ENCODE measurements at places on chromosomes 13 and 19. TPM values are rescaled to one million over a fixed set of nuclear protein-coding genes. Genes with fewer than 3 reads are reported as not detected.

Gene DHDH
- 0.27 TPM for total RNA-seq

DNA sequence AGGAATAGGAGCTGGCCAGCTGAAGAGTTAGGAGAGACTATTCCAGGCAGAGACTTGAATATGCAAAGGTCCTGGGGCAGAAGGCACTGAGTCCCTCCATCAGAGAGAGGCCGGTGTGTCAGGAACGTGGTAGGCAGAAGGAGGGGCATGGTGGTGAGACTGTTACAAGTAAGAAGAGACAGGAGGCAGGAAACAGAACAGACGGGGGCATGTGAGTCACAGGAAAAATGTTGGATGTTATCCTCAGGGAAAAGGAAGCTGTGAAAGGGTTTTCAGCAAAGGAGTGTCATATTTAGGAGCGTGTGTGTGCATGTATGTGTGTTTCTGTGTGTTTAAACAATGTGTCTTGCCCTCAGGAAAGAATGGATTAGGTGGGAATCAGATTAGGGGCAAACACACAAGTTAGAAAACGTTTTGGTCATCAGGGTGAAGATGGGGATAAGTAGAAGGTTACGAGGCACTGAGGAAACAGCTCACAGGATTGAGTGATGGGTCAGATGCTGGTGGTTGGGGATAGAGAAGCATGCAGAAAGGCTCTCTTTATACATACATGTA, 1.1 kb downstream of the EDDM13 start:
- DNase-seq, result peak; percentile 43

GRCh38 chr19:10112037-10112761, 706 bp downstream of the P2RY11 start:
- DNase-seq, result no peak

Gene KIRREL2
- 0.19 TPM for total RNA-seq

DNA sequence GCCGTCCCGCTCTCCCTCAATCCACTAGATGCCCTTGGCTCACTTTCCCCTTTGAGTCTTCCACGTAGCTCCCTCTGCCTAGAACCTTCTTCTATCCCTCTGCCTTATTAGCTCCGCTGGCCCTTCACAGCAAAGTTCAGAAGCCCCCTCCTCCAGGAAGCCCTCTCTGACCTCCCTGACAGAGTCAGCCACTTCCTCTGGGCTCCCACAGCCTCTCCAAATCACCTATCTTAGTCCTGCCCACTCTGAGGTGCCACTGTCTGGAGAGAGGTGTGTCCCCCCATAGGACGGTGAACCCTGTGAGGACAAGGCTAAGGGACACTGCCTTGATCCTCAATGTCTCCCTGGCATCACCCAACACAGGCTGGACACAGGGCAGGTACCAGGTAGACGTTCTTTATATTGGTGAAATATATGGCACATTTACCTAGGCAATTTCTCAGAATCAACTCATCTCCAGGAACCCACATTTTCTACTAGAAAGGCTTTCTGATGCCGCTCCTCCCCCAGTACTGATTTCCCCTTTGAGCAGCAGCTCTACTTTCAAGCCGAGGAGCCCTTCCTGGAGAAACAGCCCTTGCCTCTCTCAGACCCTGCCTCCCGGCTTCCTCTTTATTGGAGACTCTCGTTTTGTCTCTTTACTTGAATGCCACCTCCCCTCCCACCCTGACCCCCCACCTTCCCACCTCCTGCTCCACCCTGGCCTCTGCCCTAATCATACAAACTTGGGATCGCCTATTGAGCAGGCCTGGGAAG, 3.4 kb upstream of the TGFB1 start:
- no peak for DNase-seq

- no peak for DNase-seq
These were observed 272.0 kb downstream of the FOXO1 start for GRCh38 chr13:40394304-40394985.

DNA sequence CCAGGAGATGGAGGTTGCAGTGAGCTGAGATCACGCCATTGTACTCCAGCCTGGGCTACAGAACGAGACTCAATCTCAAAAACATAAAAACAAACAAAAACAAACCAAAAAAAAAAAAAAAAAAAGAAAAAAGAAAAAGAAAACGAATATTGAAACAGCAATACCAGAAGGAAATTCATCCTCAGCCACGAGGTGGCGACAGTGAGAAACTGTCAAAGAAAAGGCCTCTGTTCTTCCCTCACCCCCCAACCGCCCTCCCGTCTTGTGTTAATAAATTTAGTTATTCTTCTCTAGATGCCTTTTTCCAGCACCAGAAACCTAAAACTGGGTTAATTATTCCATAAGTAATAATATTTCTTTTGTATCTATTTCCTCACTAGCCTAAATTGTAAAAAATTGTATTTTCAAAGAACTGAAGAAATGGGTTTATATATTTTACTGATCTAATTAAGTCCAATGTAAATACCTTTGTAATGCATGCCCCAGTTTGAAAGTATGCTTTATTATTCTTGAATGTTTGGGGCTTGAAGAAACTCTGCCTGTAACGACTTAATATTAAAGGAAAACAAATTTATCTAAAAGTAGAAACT, 38.6 kb downstream of the LIG4 start:
- DNase-seq, result no peak

DNA sequence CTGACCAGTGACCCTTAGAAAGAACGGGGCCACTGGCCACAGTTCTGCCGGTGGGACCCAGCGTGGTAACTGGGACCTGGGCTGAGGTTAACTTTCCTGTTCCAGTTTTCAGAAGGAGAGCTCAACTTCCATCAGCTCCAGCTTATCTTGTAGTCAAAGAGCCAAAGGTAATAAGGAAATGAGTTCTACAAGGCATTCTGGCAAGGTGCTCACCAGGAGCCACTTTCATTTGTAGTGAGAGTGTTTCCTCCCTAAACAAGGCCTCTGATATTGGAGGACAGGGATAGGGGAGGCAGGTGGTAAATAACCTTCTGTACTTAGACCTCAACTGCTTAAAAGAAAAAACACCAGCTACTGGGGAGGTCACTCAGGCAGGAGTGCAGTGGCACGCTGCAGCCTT, 38.1 kb downstream of the PBX4 start:
- no peak for DNase-seq

GRCh38 chr19:46021531-46022041, 1.3 kb downstream of the PGLYRP1 start:
- DNase-seq, result no peak

Measured in H4 (cell line).